ENCODE measurements at places on chromosomes 5 and 9.
A peak's percentile ranks its signal among the peaks of the same experiment; 100 is the strongest.

- DNase-seq, result no peak
These were observed 155.9 kb downstream of the FAM174A start for GRCh38 chr5:100691085-100691484.

- no peak for DNase-seq
These were observed 21.7 kb upstream of the ENTREP1 start for GRCh38 chr9:69303331-69303730.

- no peak for DNase-seq
These were observed 100.0 kb downstream of the MCTP1 start for GRCh38 chr5:95184924-95185323.

GRCh38 chr5:72618708-72619107 is 111.5 kb upstream of the ZNF366 start:
- no peak for DNase-seq

- DNase-seq, result peak; percentile 2
These were observed 150.9 kb downstream of the ISOC1 start for GRCh38 chr5:129245489-129245888.

- no peak for DNase-seq
These were observed 1045.7 kb upstream of the CDH9 start for GRCh38 chr5:28084069-28084468.

GRCh38 chr5:159894149-159894720 is 22.0 kb upstream of the ADRA1B start:
- no peak for DNase-seq

DNA sequence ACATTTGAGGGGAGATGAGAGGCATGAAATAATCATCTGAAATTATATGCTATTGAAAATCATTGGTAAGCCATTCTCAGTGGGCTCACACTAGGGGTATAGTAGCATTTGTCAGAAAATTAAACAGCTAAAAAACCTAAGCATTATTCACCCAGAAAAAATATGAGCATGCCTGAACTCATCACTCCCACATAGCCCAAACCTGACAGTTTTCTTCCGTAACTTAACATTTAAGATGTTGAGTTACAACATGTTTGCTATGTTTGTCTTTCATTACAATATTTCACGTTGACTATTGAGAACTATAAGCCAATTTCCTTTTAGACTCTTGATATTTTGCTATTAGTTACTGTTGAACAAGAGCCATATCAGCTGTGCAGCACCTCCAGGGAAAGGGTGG is 23.5 kb upstream of the GHR start:
- DNase-seq, result no peak

GRCh38 chr5:43000111-43000840 is 39.8 kb downstream of the ANXA2R start:
- DNase-seq, result no peak

GRCh38 chr5:34486160-34486848 is 169.8 kb upstream of the RAI14 start:
- DNase-seq, result peak; percentile 80

- no peak for DNase-seq
These were observed 17.9 kb downstream of the OR13J1 start for GRCh38 chr9:35852267-35852815.

DNA sequence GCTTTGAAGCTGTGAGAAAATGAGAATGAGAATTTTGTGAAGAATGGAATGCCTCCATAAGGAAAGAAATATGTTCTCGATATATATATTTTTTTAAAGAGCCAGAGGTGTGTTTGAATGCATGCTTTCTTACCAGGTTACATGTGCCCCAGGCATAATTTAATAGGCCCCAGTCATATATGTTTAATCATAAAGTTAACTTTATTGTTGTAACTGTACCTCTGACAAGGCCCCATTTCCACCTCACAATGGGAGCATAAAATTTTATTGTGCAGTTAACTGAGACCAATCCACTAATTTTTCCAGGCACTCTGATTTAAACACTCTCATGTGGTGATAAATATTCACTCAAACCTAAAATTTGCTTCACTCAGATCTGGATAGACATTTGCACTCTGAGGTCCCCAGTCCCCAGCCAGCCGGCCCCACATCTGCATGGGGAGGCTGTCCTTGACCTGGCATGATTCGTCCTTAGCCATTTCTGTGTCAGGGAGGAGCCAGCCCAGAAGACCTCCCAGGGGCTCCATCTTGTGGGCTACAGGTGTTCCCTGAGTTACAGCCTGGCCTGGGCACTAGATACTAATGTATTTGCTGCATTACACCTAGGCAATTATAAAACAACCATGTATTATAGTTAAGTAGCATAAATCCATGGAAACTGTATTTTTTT is 245.8 kb downstream of the MTRR start:
- no peak for DNase-seq

DNA sequence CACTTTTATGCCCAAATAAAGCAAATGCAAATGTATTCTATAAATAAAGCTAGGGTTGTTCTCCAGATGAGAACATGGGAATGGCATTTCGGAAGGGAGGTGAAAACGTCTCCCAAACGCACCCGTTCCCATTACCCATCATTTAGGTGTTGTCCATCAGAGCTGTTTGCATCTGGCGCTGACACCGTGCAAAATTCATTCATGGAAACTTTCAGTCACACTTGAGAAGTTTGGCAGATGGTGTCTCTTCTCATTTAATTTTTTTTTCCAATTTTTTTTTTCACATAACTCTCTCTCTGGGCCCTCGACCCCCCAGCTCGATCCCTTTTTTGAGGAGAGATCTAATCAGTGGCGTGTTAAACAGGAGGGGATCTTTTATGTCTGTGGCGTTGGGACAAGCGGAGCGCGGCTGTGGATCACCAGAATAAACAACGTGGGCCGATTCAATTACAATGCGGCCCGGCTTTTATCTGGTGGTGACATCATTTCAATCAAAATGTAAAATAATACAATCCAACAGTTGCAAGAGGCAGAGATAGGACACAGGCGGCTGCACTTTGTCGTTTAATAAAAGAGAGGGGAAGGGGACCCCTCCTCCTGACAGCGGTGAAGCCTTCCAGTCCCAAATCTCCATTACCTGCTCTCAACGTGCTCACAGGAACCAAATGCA is 246.1 kb upstream of the IRX4 start:
- DNase-seq, result no peak

- no peak for DNase-seq
These were observed 45.8 kb upstream of the ENTREP1 start for GRCh38 chr9:69279084-69279731.

DNA sequence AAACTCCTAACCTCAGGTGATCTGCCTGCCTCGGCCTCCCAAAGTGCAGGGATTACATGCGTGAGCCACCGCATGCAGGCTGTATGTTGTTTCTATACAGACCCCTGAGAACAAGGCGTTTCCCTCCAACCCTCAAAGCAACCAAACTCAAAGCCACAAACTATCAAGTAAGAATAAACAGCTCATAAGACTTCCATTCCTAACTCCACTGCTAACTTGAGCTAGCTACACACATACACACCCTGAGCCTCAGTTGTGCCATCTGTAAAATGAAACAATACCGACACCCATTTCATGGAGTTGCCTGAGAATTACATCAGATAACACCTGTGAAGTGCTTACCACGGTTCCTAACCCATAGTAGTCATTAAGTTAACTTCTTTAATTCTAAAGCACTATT is 70.8 kb downstream of the SERINC5 start:
- DNase-seq, result no peak

All from hippocampal formation (tissue), 2 donors.